ENCODE measurements at places on chromosomes 5 and 9.

GRCh38 chr5:38846379-38847011 lies 683 bp downstream of the OSMR start:
- DNase-seq, result no peak

DNA sequence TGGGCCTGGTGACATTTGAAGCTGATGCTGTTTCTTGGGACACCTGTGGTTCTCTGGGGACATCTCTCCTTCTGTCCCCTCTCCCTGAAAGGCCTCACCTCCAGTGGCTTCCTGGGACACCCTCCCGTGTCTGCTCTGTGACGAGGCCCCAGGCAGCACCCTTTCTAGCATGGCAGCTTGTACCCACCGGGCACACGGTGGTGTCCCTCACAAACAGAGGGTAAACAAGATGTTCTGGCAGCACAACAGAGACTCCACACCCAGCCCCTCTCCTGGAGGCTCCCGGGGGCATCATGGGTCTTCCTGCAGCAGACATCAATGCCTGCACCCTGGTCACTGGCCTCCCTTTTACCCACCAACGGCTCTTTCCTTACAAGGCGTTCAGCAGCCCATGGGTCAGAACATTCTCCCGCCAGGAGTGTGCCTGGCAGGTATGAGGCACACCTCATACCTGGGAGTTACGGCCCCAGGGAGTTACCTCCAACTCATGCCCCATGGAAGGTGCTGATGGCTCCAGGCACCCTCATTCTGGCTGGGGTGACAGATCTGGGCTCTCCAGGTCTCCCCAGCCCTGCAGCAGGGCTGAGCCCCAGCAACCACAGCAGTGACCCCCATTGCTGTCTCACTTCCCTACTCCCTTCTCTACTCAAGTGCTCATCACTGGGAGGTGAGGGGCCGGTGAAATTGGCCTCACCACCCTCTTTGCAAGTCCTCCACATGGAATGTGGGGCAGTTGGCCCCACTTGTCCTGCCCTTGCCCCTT lies 51.1 kb downstream of the BARX1 start:
- DNase-seq, result no peak

DNA sequence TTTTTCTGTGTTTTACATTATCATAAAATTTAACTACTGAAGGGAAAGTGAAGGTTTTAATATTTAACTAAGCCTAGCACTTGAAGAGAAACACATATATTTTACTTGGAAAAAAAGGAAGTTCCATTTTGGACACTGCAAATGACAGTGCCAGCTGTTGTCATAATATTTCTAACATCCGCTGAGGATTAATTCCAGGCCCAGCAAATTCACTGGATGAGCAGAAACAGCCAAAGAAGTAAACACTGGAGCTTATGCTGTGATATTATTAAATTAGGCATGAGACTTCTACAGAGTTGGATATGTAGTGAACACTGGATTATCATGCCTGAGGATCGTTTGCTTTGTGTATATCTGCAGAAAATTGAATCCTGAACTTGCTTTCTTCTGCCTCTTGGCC lies 67.6 kb downstream of the GHR start:
- no peak for DNase-seq

DNA sequence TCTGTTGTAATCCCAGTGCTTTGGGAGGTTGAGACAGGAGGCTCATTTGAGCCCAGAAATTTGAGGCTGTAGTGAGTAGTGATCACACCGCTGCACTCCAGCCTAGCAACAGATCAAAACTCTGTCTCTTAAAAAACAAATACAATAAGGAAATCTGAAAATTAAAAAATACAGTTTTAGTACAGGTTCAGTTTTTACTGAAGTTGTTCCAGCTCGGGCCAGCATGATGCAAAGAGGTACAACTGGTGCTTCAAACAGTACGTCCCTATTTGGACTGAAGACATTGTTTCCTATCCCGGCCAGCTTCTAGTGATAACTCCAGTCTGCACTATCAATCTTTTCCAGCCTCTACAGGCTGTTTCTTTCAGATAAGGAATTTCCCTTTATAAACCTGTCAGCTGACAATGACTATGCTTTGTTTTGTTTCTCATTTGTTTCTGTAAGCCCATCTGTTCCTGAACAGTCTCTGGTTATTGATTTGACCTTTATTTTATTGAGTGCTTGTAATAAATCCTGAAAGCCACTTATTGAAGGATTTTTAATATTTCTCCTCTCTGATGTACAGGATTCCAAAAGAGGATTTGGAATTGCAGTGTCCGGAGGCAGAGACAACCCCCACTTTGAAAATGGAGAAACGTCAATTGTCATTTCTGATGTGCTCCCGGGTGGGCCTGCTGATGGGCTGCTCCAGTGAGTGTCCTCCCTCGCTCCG lies 41.9 kb downstream of the TJP2 start:
- no peak for DNase-seq

- no peak for DNase-seq
Measured at GRCh38 chr5:160266752-160267345, 37.5 kb downstream of the FABP6 start.

DNA sequence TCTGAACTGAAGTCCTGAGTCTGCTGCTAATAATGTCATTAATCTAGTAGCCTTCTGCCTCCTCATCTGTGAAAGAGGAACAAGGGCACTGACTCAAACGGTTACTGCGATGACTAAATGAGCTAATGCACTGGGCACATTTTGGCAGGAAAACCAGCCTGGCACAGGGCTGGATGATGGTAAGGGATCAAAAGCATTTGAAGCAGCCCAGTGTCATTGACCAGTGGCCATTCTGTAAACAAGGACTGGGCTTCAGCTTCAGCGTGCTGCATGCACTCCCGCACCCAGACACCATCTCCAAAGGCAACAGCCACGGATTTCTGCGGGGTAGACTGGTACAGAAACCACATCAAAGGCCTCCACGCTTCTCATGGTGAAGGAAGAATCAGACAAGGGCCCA lies 8.0 kb downstream of the GCNT4 start:
- DNase-seq, result no peak

DNA sequence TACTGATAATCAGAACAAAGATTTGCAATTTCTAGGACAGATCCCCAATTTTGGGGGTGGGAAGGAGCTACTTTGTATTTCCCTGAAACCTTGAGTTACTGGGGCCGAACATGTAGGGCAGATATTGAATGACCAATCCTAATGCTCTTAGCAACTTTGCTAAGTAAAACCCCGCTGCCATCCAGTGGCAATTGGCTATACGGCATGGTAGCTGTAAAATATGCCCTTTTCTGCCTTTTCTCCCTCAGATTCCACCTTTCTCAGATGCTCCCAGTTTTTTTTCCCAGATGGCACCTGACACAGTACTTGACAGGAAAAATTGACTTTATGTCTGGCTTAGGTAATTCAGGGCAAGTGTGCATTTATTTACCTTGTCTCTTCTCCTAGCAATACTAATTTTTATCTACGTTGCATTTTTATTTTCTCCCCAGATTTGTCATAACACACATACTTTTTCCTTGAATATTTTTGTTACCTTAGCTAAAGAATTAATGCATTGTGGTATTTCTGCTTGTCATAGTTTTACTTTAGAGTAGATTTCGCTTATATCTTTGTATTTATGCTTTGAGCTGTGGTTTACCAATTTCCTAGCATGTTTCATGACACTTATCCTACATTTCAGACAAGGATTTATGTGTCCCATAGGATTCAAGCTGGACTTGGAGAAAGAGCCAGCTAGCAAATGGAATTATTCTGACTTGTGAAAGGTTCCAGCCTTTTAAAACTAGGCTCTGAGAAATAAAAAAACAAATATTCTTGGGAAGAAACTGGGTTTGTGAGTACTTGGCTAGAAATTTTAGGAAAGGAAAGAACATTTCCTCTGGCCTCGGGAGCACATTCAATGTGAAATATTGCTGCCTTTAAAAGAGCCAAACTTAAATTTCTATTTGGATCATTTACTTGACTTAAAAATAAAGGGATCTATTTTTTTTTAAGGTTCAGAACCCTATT lies 37.4 kb downstream of the PIK3R1 start:
- DNase-seq, result peak; percentile 66

- no peak for DNase-seq
Measured at GRCh38 chr5:57862471-57862911, 379.9 kb upstream of the ACTBL2 start.

- DNase-seq, result no peak
Measured at GRCh38 chr9:104658496-104659195, 35.7 kb upstream of the OR13D1 start.

- DNase-seq, result no peak
Measured at GRCh38 chr9:69179037-69179436, 5.0 kb downstream of the TJP2 start.

DNA sequence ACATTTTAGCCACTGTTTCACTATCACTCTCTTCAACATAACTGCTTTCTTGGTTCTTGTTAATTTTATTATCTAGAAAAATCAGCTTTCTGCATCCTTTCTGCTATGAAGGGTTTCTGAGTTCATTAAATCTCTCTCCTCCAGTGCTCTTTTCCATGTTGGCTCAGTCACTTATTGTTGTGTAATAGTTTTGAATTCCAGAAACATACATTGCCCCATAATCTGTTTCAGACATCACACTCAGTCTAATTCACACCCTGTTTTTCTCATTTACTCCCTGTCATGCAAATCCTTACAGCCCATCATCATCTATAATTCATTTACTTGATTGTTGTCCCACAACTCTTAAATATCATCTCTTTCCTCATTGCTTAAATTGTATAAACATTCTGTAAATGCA lies 176.1 kb upstream of the CDH12 start:
- no peak for DNase-seq

GRCh38 chr9:92850898-92851297 lies 26.9 kb downstream of the ZNF484 start:
- DNase-seq, result no peak

DNA sequence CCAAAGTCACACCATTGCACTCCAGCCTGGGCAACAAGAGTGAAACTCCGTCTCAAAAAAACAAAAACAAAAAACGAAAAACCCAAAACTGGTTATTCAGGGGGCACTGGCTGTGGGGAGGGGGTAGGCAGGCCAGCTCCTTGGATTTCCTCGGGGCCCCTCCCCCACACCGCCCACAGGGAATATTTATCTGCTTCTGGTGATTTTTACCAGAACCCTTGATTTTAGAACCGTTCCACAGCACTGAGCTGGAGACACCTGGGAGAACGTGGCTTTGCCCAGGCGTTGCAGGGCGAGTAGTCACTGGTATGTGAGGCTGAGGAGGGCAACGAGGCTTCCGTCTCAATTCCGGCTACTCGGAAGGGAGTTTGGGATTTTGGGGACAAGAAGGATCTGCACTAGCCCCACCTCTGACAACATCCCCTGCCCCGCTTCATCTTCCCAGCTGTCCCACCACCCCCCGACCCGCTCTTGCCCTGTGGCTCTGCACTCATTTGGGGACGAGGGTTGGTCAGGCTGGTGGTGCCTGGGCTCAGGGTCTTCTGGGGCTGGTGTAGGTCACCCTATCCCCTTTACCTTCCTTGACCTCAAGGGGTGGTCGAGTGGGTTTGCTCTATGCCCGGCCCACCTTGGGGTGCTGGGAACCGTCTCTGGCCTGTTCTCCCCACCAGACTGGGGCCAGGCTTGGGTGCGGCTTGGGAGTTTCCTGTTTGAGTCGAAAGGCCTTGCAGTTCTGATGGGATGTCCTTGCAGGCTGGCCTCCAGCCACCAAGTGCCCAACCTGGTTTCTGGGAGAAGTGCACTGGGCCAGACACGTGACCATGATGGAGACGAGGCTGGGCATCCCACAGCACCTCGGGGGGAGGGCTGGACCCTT lies 3.5 kb downstream of the AHRR start:
- DNase-seq, result no peak

DNA sequence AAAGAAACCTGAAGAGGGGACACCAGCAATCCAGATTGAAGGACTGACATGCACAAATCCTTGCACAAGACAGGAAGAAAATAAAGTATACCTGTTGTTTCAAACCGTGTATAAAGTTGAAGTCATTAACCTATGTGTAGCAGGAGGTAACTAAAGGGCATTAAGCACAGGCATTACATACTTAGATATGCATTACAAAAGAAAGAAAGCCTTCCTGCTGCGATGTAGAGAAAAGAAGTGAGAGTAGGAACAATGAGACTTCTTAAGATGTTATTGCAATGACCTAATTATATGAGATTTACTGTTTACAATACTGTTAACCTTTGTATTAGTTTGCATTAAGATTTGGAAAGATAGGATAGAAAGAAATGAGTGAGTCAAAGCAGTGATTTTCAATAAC lies 308.9 kb upstream of the PTPRD start:
- no peak for DNase-seq

All from amniotic stem cell (primary cell).